AG09309 (cell line): ENCODE measurements at places on chromosomes 4 and X.

GRCh38 chr4:26161030-26161824 lies 159.6 kb upstream of the RBPJ start:
- DNase-seq, result no peak

DNA sequence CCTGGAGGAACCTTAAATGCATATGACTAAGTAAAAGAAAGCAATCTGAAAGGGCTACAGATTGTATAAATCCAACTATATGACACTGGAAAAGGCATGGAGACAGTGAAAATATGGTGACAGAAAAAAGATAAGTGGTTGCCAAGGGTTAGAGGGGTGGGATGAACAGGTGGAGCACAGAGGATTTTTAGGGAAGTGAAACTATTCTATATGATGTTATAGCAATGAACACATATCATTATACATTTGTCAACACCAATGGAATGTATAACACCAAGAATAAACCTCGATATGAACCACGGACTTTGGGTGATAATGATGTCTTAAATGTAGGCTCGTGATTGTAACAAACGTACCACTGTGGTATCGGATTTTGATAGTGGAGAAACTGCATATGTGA lies 40.7 kb downstream of the NPY5R start:
- no peak for DNase-seq

- peak; percentile 10 for DNase-seq
These were observed 16.2 kb upstream of the ZCCHC12 start for GRCh38 chrX:118807151-118808017.

DNA sequence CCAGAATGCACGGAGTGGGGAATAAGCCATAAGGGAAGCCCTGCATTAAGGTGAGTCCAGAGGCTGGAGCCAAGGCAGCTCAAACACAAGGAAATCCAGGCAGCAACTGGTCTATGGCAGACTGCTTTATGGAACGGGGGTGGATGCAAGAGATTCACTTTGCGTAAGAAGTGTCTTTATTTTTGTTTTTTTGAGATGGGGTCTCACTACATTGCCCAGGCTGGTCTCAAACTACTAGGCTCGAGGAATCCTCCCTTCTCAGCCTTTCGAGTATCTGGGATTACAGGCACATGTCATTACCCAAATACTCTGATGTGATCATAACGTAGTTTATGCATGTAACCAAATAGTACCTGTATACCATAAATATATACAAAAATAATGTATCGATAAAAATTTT lies 199.5 kb downstream of the MAML3 start:
- DNase-seq, result no peak

DNA sequence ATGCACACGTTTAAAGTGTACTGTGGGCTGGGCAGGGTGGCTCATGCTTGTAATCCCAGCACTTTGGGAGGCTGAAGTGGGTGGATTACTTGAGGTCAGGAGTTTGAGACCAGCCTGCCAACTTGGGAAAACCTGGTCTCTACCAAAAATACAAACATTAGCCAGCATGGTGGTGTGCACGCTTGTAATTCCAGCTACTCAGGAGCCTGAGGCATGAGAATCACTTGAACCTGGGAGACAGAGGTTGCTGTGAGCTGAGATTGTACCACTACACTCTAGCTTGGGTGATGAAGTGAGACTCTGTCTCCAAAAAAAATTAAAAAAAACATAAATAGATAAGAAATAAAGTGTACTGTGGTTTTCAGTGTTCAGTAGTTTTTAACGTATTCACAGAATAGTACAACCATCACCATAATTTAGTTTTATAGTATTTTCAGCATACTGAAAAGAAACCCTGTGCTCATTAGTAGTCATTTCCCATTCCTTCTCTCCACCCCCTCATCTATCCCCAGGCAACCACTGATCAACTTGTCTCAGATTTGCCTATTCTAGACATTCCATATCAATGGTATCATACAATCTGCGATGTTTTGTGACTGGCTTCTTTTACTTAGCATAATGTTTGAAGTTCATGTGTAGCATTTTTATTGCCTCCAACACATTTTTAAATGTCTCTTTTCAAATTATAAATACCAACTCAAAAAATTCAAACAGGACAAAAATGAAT lies 19.1 kb downstream of the SLAIN2 start:
- peak; percentile 45 for DNase-seq

- DNase-seq, result no peak
These were observed 498.1 kb upstream of the FSTL5 start for GRCh38 chr4:162661913-162662312.
